C1 segment of cervical spinal cord (tissue), 14 donors: ENCODE measurements at places on chromosomes 12 and 14.

DNA sequence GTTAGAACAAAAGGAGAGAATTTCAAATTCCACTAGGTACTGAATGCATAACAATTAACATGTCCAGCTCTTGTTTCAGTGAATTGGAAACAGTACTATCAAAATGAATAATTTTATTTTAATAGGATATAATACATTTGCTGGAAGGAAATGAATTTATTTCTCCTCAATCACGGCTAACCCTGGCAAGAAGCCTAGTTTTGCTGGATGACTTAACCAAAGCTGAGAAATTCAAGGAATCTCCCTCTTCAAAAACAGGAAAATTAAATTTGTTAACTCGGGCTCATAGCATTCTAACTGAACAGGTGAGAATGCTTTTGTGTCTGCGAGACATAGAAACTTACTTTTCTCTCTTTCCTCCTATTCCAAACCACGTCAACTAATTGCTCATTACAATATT, 163.5 kb upstream of the NEDD1 start:
- DNase-seq: no peak

DNA sequence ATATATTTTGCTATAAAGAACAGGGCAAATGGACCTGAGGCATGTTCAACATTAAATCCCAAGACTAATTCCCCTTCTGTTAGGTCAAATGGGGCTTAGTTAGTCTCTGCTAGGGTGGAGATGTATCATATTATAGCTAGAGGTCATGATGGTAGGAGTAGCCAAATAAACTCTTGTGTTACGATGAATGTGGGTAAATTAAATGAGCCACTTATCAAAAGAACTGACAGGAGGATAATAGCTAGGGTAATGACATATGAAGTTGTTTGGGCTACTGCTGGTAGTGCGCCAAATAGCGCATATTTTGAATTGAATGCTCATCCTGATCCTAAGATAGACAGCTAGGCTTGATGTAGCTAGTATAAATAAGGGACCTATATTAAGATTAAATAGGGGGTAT, 445.0 kb downstream of the GXYLT1 start:
- DNase-seq: no peak

- no peak for DNase-seq
These were observed 220.2 kb upstream of the NAV3 start for GRCh38 chr12:77610446-77610845.

DNA sequence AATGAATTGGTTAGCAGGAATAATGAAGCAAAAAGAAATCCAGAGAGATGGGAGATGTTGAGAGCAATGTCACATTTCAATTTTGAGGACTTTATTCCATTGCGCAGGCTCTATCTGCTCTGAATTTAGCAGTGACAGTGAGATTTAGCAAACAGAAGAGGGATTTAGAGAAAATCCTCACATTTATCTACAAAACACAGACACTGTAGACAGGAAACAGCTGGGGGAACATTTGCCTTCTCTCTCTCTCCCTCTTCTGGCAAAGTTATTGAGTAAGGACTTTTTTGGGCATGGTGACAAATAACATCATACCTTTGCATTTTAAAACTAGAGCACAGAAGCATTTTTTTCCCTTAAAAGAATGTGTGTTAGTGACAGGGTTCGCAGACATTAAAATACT, at the start of gene IGF1:
Gene IGF1, minus strand, starts transcription at position 158 of the 400 bp plus-strand sequence. CDS start 182 bp downstream, outside the sequence.
- no peak for DNase-seq

DNA sequence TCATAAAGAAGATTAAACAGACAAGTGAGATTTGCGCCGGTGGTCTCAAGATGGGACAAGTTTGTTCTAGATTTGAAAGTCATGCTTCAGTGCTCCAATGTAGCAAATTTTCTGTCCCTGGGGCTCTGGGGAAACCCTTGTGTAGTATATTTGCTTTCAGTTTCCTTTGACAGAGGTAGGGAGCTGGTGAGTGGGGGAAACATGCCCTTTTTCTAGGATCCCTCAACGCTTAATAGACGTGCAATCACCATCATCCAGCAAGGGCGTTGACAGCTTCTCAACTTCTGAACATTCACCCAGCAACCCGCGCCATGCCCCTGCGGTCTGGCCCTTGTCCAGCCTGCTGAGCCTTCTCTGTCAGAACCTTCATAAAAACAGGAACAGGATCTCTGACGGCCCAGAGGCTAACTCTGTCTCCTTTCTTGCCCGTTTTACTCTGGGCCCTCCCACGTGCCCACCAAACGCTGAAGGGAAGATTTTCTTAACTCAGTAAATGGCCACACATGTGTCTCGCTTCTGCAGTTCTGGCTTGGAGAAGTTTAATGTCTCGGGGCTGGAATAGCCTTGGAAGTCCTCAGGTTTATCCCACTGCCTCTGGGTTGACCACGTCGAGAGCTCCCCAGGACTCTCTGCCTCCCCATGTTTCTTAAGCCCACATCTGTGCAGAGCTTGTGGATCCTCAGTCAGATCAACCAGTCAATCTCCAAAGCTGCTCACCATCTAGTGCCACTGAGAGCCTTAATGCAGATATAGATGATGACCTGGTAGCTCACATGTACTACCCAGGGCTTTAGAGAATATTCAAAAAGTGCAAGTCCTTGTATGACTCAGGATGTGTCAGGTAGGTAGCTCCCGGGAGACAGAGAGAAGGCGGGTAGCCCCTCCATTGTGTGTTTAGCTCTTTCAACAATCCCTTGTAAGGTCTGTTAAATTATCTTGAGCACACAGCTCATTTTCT, 58.1 kb upstream of the CCND2 start:
- DNase-seq: peak; percentile 28

DNA sequence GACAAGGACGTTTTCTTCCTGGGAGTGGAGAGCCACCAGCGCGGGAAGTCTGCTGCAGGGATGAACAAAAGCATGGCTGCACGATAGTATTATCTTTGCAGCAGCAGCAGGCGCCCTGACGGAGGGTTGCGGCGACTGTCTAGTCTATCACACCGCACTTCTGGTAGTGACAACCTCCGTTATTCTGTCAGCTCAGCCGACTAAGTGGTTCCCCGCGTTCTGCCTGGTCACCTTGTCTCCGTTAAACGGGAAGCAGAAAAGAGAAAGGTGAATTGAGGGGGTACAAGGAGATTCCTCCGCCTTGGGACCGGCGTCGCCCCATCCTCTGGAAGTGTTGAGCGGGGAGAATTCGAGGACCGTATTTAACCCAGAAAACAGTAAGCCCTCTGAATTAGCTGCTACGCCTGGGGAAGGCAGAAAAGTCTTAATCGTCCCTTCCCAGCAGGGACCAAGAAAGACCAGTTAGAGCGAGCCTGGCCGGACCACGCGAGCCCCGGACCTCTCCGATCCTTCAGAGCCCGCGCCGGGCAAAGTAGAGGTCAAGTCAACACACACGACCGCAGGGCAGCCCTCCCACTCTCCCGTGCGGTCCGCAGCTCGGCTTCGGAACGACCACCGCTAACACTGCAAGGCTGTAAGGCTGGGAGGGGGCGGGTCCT, 536 bp upstream of the DAAM1 start:
- no peak for DNase-seq

DNA sequence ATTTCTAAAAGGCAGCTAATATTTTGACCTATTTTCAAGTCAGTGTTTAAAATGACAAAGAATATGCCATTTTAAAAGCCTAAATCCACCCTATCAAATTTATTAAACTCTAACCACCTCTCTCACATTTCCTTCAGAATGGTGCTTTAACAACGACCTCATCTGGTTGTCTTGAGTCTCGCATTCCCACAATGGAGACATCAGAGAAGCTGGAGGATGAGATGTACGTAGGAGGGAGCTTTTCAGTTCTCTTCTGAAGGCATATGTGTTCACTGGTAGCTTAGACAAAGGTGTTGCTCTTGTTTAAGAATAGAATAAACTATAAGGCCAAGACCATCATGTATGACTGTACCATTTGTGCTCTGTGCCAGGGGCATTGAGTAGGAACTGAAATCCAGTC, 82.9 kb downstream of the BCL2L14 start:
- no peak for DNase-seq

- no peak for DNase-seq
These were observed 1.4 kb upstream of the ITGB7 start for GRCh38 chr12:53208435-53208834.

DNA sequence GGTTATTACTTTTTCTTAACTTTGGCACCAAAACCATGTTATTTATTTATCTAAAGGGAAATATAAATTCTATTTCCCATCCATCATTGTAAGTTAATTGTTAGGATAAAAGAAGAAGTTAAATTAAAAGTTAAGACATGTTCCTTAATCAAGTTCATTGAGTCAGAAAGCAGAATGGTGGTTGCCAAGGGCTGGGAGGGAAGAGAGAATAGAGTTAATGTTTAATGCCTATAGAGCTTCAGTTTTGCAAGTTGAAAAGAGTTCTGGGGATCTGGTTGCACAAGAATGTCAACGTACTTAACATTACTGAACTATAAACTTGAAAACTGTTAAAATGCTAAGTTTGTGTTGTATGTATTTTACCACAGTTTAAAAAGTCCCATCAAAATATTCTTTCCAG, 63.2 kb upstream of the NR2C1 start:
- DNase-seq: no peak

DNA sequence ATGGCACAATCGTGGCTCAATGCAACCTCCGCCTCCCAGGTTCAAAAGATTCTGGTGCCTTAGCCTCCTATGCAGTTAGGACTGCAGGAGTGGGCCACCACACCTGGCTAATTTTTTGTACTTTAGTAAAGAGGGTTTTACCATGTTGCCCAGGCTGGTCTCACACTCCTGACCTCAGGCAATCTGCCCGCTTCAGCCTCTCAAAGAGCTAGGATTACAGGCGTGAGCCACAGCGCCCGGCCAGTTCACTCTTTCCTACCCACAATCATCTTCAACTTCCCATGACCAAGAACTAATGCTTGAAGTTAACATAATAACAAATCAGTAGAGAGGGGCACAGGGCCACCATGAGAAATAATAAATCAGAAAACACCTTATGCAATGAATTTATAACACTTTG, 82.4 kb downstream of the HECTD1 start:
- no peak for DNase-seq

GRCh38 chr14:67411820-67412421, at the start of gene PLEK2:
Gene PLEK2 (minus strand): TSS chr14:67412165. CDS start chr14:67412059, 106 bp downstream.
- no peak for DNase-seq

DNA sequence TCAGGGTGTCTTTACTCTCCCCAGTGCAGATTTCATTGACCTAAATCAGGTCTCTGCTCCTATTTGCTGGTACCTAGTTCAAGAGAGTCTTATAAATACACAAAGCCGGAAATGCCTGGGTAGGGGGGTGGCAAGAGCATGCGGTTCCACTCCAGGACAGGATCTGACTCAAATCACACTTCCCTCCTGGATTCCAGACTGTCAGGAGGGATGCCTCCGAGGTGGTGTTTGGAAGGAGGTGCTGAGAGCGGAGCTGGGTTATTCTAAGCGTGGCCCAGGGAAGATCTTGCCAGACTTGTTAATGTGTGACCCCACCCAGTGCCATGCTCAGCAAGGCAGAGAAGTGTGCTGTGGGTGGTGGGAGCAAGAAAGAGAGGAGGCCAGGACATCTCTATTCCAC, 49.8 kb downstream of the B4GALNT3 start:
- DNase-seq: no peak

DNA sequence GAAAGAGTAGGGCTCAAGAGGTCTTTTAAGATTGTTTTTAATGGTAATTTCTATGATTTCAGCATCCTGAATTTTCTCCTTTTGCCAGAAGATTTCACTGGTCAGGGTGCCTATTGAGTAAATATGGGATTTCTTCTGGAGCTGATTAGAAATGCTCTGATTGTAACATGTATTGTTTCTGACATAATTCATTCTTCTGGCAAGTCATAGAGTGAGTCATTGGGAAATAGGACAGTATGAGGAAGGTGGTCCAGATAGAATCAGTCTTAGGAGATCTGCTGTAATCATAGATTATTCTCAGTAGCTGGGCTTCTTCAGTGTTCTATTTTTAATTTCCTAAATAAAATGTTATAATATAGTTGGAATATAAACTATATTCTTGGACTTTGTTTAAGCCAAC, 182.0 kb upstream of the NAV3 start:
- DNase-seq: no peak

DNA sequence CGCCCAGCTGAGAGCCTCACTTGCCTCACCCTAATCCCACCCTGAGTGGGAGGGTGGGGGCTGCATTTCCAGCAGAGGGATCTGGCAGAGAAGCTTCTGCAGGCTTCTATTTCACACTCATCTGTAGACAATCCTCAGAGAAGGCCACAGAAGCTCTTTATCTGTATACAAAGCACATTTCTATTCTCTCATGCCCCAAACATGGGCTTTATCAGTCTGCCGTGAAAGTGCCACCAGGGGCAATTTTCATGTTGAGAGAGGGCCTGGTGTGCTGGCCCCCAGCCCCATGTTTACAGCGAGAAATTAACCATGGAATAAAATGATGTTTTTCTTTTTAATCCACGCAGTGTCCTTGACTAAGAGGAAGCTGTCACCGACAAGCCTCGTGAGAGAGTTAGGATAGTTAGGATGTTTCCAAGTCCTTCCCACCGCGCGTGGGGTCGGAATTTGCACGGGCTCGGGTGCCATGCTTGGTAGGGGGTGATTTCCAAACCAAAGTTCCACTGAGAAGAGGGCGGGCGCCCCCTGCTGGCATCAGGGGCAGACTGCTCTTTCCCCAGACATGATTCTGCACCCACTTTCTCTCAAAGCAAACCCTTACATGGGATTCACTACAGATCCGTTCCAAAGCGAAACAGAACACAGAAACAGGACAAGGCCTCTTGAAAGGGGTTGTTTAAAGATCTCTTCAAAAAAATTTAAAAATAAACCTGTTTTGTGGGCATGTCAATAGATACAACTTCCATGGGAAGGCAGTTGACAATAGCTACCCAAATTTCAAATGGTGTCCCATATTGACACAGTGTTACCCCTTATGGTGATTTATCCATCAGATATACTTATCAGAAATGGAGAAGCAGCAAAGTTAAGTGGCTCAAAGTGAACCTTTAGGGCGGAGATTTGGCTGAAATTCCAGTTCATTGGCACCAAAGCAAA, 19.4 kb downstream of the BDKRB1 start:
- DNase-seq: peak; percentile 63

GRCh38 chr14:23193432-23193831, 10.0 kb upstream of the SLC7A8 start:
- DNase-seq: no peak

DNA sequence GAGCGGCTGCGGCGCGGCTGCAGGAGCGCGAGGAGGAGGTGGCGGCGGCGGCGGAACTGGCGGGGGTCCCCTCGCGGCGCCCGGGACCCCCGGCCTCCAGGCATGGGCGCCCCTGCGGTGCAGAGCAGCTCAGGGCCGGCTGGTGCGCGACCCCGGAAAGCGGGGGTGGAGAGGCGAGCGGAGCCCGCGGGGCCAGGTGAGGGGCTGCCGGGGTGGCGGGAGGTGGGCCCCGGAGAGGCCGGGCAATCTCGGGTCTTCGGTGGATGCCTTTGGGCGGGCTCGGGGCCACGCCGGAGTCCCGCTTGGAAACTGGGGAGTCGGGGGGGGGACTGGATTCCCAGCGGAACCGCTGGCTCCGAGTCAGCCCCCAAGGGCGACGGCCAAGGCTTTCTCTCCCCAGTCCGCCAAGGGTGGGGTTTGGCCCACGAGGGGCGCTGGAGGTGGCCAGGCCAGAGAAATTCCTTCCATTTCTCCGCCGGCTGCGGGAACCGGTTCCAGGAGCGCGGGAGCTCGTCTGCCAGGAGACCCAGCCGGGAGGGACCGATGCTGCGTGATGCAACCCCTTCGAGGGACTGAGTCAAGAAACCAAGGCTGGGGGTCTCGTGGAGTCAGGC, 13.9 kb upstream of the NR4A1 start:
- DNase-seq: no peak
